ENCODE measurements at places on chromosomes 1 and 21.

DNA sequence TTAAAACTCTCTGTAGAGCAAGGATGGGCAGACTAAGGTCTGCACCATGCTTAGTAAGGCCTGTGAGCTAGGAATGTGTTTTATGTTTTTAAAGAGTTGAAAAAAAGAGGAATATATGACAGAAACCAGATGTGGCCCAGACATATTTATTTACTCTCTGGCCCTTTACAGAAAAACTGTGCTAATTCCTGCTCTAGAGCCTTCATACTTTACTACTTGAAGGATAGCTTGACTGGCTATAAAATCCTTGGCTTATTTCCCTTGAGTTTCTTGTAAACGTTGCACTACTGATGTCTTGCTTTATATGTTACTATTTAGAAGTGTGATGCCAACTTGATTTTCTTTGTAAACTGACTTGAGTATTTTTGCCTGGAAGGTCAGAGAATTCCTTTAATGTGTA lies 33.5 kb downstream of the CTBS start:
- no peak for DNase-seq

- no peak for DNase-seq
These were observed 106.1 kb downstream of the CRYAA start for GRCh38 chr21:43274946-43275310.

DNA sequence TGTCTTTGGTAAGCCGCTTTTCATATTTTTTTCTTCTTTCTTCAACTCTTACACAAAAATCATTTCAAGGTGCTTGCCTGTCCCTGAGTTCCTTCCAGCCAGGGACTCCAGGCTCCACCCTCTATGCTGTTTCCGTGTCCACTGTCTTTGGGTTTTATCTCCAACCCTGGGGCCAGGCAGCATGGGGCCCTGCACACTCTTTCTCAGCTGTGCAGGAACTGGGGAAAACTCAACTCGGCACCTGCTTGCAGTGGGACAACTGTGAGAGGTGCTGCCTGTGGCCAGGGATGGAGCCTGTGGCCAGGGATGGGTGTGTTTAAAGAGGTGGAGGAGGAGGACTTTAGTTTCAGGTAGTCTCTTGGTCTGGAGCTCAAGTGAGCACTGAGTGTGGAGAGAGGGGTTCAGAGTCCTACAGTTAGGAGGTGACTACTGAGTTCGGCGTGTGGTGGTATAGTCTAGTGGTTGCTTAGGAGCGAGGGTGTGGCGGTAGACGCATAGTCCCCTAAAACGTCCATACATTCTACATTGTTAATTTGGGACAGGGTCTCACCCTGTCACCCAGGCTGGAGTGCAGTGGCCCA lies 13.4 kb downstream of the TNFRSF8 start:
- no peak for DNase-seq

- DNase-seq: no peak
These were observed 5.1 kb upstream of the DESI2 start for GRCh38 chr1:244647819-244648218.

DNA sequence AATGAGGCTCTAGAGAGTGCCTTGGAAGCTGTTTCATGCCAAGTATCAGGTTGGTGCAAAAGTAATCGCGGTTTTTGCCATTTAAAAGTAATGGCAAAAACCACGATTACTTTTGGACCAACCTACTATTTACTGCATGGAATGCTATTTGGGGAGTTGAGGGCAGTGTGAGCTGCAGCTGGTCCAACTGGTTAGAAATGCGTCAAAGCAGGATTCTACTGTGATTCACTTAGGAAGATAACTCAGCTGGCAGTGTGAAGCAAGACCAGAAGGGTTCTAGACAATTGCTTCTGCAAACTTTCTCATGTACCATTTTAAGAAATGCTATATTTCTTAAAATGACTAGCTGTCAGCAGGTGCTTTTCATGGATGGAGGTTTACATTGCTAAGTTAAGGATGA lies 21.2 kb upstream of the PLA2G2C start:
- no peak for DNase-seq

- DNase-seq: no peak
These were observed 147.5 kb downstream of the TSEN15 start for GRCh38 chr1:184199036-184199435.

DNA sequence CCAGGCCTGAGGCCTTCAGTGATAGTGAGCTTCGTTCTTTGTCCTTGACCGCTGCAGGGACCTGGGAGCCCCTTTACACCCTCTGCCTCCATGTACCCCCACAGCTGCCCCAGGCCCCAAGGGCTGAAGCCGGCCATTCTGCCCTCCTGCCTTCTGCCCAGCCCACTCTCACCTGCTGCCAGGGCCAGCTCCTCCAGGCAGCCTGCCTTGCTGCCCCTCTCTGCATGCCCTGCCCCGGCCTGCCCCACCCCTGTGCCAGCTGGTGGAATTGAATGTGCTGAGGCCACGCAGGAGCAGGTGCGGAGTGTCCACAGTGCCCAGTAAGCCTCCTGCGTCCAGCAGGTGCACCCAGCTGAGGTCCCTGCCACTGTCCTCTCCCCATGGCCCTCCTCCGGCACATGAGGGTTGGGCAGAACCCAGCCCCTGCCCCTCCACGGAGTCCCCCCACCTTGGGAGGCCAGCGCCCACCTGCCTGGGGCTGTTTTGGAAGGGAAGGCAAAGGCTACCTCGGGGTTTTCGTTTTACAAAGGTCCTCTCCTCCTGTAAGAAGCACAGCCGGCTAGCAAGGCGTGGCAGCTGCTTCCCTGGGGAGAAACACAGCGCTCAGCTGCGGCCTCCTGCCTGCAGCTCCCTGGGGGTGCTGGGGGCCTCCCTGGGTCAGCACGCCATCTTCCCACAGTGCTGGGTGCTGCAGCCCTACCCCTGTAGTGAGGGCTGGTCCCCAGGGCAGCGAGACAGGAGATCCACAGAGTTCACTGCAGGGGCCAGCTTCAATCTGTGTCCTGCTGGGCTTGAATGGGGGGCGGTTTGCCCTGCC lies 21.0 kb downstream of the MMEL1 start:
- no peak for DNase-seq

GRCh38 chr1:42420911-42421585 lies 34.8 kb downstream of the ZMYND12 start:
- DNase-seq: no peak

DNA sequence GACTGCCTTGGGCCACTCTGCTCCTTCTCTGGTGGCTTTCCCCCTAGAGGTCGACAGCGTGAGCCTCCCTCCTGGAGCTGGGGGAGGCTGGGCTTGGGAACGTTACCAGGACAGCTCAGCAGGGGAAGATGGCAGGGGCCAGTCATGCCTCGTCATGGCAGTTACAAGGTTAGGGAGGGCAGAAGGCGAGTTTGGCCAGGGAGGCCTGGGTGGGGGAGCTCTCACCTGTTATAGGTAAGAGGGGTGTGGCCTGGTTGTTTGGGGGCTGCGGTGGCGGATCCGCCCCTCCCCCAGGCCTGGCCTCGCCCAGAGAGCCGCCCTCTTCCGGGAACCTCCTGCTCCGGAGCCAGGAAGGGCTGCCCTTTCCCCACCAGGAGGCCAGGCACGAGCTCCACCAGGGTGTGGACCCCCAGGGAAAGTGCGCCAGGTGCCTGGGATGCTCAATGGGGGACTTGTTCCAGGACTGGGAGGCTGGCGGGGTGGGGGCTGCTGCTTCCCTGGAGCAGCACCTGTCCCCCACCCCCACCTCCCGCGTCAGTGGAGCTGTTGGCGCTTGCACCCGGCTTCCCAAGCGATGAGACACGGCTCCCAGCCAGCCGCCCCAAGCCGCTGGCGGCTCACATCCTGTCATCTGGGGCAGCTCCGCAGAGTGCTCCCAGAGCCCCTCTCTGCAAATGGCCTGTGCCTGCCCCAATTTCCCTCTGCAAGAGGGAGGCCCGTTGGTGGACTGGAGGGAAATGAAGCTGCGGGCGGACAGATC lies 23.6 kb upstream of the PKP1 start:
- no peak for DNase-seq

- DNase-seq: no peak
These were observed 4.3 kb downstream of the TCHH start for GRCh38 chr1:152110860-152111514.
